CD4-positive, alpha-beta T cell treated with Interleukin-6 at 100 ng/mL for 8 hours (primary cell): ENCODE measurements at places on chromosomes 6 and 20.

DNA sequence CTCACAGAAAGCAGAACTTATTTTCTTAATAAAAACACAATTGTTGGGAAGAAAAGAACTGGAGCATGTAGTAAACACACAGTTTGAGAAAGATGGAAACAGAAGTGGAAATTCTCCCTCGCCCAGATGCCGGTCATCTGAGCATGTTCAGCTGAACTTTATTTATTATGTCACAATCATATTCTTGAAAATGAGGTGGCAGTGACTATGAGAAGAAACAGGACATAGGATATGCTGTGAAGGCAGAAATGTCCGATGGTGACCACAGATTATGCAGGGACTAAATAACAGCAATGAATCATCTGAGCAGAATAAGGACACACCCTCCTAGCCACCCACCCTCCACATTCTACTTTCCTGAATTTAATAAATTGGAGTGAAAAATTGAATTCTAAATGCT is 425.3 kb upstream of the NOX3 start:
- no peak for DNase-seq

GRCh38 chr6:134918418-134918961 is 31.4 kb downstream of the ALDH8A1 start:
- no peak for DNase-seq

- DNase-seq, result peak; percentile 82
Measured at GRCh38 chr6:33313709-33314514, at the start of gene TAPBP. TSS of gene TAPBP (minus strand) at chr6:33314078. CDS start at chr6:33314041, 37 bp downstream.

DNA sequence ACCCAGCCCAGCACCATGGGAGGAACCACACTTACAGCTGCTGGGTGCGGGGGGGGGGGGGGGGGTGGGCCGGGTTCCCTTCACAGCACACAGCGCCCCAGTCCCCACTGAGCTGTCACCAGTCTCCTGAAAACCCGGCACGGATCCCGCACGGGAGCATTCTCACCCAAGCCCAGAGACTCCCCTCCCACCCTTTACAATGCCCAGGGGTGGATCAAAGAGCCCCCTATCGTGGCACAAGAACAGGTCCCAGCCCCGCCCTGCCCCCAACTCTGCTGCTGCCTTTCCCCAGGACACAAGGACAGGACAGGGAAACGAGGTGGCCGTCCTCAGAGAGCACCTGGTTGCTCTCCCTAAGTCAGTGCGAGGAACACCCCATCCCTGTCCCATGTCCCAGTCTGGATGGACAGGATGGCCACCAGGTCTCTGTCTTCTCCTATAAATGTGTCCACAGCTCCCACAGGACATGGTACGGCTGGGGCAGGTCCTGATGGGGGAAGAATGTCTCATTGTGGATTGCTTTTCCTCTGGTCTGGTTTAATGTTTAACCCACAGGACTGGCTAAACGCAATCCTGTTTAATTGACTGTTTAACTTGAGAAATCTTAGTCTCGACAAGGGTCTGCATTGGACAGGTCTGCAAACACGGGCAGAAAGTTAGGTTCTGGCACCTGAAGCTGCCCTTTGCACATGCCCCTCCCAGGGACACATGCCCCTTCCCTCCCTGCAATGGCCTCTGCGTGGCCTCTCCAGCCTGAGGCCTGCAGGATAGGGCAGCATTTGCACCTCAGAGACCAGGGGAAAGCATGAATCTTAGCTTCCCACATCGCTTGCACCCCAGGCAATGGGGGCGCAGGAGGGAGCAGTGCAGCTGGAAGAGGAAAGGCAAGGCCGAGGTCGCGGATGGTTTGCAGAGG is 45.3 kb downstream of the DACT2 start:
- no peak for DNase-seq

DNA sequence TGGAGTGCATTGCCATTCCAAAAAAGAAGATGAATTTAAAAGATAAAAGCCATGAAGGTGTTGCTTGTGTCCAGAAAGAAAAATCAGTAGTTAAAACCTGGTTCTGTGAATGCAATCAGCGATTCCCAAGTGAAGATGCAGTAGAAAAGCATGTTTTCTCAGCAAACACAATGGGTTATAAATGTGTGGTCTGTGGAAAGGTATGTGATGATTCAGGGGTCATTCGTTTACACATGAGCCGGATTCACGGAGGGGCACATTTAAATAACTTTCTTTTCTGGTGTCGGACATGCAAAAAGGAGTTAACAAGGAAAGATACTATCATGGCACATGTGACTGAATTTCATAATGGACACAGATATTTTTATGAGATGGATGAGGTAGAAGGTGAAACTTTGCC is 24.7 kb upstream of the BAG2 start:
- DNase-seq, result no peak

GRCh38 chr6:33192671-33193602 is 670 bp upstream of the COL11A2 start:
- DNase-seq, result no peak

- no peak for DNase-seq
Measured at GRCh38 chr20:58406422-58407001, 17.5 kb downstream of the VAPB start.

DNA sequence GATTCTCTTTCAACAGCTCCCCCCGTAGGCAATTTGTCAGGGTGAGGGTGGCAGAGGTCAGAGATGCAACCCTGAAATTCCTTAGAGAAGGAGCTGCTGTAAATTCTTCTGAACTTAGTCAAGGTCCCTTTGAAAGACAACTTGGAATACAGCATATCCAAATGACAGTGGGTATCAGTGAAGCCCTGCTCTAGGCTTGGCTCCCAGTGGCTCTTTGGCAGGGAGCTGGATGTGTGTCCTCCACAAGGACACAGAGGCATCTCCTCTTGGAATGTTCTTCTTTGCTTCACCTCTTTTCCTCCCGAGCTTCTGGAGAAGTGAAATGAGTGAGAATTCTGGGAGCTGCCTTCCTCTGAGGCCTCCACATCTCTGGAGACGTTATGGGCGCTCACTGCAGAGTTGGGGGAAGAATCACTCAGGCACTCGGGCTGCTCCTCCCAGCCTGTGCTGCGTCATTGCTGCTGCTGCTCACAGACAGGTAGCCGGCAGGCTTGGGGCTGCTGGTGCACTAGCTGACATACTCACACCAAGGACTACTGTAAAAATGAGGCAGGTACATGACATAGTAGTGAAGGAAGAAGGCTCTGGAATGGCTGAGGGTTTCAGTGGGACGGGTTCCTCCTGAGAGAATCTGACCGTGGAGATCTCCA is 34.1 kb downstream of the DYNLT1 start:
- no peak for DNase-seq

GRCh38 chr6:22327881-22328280 is 31.0 kb upstream of the PRL start:
- no peak for DNase-seq

GRCh38 chr6:152301021-152301764 is 336.0 kb downstream of the SYNE1 start:
- DNase-seq, result no peak

DNA sequence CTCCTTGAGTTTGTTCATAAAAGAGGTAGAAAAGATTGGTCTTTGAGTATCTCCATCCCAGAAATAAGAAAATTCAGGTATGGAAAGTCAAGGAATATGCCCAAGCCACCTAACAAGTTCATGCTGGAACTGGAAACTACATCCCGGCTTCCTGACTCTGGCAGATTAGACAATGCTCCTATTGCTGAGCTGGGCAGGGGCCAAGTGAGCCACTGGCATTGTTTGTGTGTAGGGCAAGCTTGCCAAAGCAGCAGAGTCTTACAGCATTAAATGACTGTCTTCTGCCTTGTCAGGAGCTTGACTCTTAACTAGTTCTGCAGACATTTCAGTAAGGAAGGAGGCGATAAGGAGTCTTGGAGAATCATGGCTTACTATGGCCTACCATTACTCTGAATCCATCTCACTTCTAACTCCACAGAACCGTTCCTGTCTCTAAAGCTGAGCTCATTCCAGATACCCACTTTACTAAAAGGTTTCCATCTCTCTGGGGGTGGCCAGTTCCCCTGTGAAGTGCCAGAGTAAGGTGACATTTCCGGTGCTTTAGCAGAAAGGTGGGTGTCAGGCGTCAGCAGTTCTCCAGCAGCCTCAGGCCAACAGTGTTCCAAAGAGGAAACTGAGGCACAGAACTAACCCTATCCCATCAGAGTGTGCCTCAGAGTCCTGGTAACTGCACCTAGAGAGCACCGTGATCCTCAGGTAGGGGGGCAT is 30.1 kb downstream of the PRDM1 start:
- no peak for DNase-seq

- DNase-seq, result no peak
Measured at GRCh38 chr20:52490711-52491430, 299.3 kb upstream of the ZFP64 start.

DNA sequence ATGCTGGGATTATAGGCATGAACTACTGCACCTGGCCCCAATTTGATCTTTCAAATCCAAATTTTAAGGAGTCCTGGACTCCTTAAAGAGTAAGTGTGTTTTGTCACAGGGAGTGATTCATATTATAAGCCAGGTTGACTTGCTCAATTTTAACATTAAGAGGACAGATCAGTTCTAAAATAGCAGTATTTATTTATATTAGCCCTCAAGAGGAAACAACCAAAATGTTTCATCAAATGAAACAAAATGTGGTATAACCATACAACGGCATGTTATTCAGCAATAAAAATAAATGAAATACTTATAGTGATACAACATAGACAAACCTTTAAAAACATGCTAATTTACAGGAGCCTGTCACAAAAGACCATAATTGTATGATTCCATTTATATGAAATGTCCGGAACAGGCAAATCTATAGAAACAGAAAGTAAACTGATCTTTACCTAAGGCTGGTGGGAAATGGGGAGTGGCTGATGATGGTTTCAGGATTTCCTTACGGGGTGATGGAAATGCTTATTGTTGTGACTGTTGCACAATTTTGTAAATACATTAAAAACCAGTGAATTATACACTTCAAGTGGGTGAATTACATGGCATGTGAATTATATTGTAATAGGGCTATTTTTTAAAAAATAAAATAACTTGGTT is 637.4 kb downstream of the MMUT start:
- DNase-seq, result no peak

DNA sequence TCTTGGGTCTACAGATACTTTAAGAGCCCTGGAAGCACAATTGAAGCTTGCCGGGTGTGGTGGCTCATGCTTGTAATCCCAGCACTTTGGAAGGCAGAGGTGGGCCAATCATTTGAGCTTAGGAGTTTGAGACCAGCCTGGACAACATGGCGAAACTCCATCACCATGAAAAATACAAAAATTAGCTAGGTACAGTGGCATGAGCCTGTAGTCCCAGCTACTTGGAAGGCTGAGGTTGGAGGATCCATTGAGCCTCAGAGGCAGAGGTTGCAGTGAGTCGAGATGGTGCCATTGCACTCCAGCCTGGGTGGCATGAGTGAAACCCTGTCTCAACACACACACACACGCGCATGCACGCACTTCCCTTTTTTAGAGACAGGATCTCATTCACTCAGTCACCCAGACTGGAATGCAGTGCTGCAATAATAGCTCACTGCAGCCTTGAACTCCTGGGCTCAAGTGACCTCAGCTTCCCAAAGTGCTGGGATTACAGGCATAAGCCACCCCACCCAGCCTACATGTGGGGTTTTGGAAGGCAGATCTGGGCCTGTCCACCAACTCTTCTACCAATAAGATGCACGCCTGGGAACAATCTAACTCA is 182.5 kb upstream of the JARID2 start:
- DNase-seq, result no peak

DNA sequence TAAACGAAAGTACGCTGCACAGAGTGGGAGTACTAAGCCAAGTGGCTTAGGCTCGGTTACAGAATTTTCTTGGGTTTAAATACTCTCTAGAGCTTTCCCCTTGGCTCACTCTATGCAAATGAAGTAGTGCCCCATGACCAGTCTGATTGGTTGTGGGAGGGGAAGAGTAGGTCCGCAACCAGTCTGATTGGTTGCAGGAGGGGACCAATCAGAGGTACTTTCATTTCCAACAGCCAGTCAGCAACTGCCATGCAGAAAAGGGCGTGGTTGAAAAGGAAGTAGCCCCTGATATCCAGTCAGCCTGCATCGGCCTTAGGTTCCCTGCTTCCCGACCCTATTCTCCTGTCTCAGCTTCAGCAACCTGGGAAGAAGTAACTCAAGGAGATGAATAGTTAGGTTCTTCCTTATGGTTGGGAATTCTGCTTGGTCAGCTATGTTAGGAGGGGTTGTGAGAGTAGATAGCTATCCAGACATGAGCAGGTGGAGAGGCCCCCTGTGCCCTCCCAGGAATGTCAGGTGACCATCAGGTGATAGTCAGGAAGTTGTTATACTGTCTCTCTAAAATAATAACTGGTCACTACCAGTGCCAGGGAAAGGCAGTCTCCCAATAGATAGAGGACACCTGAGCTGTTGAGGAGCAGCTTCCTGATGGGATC is 57.4 kb downstream of the FARS2 start:
- no peak for DNase-seq

DNA sequence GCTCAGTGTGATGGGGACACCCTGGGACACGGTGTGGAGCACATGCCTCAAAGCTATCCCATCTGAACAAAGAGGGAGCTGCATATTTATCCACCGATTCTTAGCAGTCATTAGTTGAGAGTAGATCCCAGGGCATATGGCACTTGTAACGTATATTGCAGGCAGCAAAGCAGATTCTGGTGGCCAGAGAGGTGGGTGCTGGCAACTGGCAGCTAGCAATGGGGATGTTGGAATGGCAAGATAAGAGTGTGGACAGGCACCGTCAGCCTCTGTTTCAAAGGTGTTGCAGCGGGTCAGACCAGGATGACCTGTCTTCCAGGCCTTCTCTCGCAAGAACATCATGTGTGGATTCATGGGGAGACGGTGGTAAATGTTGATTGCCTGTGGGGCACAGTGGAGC is 287.8 kb upstream of the RNF24 start:
- DNase-seq, result no peak

DNA sequence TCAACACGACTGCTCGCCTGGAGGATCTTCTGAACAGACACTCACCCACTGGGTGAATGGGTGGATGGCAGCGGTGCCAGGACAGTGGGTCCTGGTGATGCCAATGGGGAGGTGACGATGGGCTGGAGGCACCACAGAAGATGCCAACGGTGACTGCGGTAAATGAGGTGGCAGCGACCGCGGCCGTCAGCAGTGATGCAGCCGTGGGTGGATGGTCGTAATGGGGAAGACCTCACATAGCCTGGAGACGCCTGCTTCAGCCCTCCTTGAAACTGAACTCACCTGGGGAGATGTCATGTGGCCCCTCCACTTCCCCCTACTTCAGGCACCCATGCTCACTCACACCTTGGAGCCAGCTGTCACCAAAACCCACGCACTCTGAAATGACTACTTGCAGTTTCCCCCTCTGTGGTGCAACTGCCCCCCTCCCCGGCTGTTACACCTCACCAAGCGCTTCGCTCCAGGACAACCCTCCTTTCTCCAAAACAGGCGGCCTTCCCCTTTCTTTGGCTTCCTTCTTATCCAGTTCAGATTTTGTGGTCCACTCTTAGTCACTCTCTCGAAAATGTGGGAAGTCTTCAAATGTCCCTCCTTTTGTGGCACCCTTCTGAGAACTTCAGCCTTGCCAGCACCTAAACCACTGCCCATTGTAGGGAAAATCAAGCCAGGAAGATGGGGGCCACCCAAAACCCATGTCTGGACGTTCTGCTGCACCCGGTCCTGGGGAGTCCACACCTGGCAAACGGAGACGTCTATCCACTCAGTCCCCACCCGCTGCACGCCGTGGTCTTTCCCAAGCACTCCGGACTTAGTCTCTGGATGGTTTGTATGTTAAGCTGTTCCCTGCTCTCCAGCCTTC is 10.4 kb upstream of the ABHD16B start:
- no peak for DNase-seq
